ENCODE measurements at places on chromosomes 16 and 17.

- DNase-seq: no peak
Observed at GRCh38 chr16:23512168-23512695, 1.9 kb upstream of the GGA2 start.

GRCh38 chr16:60686824-60687223 is 1349.4 kb downstream of the CDH8 start:
- DNase-seq: no peak

DNA sequence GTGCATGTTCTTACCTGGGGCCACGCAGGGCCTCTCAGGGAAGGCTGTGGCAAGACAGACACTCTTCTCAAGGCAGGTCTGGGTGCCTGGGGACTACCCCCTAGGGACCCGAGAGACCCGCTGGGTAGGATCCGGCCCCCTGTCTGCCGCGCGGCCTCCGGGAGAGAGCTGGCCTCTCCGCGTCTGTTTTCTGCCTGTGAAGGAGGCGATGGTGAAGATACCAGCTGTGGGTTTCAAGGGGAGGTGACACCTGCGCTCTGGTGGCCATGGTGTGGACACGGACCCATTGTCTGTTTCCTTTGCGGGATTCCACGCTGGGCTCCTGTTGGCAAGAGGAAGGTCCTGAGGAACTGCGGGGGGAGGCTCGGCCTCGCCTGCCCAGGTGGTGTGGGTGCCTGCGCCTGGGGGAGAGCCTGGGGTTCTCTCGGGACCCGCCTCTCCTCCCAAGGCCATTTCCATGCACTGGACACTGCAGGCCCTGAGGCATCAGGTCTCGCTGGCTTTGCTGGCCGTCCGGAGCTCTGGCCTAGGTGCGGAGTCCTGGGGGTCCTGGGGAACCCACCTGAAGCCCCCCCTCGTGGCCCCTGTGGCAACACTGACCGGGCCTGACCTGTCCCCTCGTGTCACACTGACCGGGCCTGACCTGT is 12.2 kb upstream of the METRNL start:
- no peak for DNase-seq

- DNase-seq: peak; percentile 70
Observed at GRCh38 chr17:67390646-67391361, 13.7 kb downstream of the PITPNC1 start.

DNA sequence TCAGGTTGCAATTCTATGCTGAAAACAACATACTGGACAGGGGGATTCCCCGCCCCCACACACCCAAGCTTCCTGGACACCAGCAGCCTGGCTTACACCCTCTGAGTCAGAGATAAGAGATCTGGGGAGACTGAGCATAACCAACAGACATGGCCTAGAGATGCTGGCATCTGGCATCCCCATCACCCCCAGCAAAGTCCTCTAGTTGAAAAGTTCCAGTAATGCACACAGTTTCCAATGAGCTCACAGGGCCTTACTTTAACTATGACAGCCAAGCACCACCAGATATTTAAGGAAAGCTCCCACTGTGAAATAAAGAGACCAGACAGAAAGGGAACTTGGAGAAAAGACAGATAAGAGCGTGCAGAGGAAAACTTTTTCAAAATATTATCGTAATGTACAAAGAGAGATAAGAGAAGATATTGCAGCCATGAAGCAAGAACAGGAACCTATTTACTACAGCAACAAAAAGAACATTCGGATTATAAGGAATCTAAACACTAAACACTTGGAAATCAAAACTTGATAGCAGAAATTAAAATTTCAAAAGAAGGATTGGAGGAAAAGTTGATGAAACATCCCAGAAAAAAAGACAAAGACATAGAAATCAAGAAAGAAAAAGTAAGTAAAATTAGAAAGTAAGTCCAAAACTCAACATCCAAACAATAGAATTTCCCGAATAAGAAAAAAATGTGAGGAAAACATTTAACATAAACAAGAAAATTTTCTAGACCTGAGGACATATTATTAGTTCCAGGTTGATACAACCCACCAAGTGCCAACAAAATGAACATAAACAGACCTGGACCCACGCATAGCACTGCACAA is 17.2 kb upstream of the ALOX15 start:
- peak; percentile 40 for DNase-seq

GRCh38 chr17:55304171-55304859 is 39.6 kb downstream of the HLF start:
- DNase-seq: no peak

DNA sequence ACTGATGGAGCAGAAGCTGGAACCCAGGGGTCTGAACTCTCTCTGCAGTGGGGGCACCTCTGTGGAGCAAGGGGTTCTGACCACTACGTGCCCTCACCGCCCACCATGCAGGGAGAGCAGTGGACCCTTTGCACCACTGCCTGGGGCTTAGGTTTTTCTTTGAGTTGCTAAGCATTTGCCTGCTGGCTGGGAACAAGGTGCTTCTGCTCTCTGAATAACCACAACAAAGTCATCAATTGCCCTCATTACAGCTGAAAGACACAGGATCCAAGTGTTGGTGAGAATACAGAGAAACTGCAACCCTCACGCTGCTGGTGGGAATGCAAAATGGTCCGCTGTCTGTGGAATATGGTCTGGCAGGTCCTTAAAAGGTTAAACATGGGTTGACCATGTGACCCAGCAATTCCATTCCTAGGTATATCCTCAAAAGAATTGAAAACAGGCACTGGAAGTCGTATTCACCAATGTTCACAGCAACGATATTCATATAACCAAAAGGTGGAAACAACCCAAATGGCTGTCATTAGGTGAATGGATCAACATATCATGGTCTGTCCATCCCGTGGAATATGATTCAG is 22.8 kb downstream of the NLRC3 start:
- no peak for DNase-seq

DNA sequence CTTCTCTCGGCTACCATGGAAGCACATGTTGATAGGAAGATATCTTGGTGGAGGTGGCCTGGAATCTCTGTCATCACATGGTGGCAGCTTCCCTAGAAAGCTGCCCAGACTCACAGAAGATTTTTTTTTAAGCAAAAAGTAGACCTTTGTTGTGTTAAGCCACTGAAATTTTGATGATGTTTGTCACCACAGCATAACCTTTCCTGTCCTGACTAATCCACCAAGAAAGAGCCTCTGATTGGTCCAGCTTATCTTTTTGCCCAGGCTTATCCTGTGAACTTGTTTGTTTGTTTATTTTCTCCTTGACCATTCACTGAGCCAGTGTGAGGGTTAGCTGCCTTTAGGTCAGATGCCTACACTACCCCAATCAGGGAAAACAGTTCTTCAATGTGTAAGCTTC is 96.5 kb upstream of the LHX1 start:
- DNase-seq: no peak

GRCh38 chr17:5619088-5619740 is 34.9 kb upstream of the NLRP1 start:
- DNase-seq: no peak

- no peak for DNase-seq
Observed at GRCh38 chr17:43399839-43400328, 1.1 kb downstream of the ARL4D start.

DNA sequence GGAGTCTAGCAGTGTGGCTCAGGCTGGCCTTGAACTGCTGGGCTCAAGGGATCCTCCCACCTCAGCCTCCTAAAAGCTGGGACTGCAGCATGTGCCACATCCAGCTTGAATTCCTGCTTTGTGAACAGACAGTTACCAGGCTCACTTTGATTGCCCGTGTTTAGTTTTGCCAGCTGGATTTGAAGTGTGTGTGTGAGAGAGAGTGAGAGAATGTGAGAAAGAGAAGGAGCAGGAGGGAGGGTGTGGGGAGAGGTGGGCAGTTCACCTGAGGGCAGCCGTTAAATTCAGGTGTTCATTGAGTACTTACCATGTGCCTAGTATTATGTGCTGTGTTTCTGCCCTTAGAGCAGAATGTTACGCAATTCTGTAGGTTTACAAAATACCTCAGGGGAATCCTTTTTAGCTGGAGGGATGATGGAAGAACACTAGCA is 4.7 kb downstream of the DUSP14 start:
- DNase-seq: no peak

- no peak for DNase-seq
Observed at GRCh38 chr17:49755663-49756283, 8.2 kb downstream of the FAM117A start.

DNA sequence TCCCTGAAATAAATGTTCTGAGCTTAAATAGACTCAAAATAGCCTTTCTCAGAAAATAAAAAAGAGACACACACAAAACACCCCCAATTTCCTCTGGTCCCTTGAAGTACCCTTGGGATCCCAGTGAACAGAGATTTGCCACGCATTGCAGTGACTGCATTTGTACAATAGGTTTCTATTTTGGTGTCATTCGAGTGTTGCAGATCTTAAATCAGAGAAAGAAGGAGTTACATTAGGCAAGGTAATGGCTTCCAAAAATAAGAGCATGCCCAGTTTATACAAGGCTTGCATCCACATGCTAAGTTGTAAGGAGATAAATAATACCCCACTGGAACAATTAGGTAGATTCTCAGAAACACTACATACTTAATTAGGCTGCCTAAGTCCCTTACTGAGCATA is 2.2 kb downstream of the TOX3 start:
- DNase-seq: no peak

DNA sequence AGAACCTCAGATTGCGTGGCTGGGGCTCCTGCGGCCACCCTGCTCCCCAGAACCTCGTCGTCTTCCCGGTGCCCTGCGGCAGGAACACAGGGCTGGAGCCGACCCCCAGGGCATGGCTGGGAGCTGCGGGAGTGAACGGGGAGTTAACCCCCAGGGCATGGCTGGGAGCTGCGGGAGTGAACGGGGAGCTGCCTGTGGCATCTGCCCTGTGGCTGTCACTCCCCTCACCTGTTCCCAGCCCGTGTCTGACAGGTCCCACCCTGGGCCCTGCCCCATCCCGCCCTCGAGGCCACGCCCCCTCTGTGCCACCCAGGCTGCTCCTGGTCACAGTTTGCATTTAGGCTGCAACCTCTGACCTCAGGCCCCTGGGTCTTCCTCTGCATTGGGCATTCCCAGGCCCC is 39.4 kb upstream of the ACSF3 start:
- no peak for DNase-seq

DNA sequence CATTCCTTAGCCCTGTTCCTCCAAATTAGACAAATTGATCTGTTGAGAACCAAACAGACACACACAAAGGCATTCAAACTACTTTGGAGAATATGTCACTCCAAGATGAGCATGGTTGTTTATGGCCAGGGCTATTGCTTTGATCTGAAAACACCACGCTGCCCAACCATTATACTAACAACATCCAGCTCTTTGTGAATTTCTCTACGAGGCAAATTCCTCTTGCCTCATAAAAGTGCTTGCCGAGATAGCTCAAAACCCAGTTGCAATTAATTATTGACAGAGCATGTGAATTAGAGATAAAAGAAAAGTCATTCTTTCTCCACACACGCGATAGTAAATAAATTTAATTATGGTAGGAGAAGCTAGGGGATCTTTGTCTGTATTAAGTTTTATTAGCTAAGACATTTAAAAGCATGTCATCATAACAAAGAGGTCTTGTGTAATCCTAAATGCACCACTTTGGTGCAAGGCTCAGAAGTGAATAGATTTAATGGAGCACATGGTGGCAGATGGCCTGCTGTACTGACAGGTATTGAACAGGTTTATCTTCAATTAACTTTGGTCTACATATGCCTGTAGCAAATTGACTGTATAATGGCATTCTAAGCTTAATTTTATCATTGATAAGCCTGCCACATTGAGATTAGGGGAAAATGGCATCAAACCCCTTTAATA is 441.8 kb downstream of the HS3ST4 start:
- no peak for DNase-seq

- no peak for DNase-seq
Observed at GRCh38 chr16:66901626-66902025, 17.1 kb downstream of the CDH16 start.

- no peak for DNase-seq
Observed at GRCh38 chr17:53253956-53254597, 568.6 kb upstream of the KIF2B start.

DNA sequence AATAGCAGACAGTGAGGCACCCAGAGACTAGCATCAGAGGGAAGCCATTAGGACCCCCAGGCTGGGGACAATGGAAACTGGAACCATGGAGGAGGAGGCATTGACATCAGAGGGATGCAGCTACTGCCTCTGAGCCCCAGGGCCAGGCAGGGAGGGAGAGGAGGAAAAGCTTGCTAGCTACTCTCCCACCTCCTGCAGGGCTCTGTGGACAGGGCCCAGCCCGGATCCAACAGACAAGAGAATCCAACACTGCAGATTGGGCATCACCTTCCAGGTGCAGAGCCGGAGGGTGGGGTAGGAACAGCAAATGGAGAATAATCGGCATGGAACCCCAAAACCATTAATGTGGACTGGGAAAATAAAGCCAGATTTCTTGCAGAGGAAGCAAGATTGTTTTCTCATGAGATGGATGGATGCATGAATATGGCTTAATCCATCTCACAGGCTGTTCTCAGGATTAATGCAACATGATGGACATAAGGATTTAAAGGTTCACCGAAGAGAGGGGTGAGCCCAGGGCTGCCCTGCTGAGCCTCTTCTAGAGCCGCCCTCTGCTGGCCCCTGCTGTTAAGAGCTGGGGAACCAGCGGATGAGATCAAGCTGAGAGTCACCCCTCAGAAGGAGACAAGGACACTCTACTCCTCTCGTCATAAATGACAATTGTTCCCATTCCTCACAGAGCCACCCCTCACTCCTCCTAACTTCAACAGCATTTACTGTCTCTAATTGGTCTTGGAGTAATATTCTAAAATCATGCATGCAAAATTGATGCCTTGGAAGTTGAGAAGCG is 48.8 kb downstream of the DNAH3 start:
- DNase-seq: peak; percentile 29

DNA sequence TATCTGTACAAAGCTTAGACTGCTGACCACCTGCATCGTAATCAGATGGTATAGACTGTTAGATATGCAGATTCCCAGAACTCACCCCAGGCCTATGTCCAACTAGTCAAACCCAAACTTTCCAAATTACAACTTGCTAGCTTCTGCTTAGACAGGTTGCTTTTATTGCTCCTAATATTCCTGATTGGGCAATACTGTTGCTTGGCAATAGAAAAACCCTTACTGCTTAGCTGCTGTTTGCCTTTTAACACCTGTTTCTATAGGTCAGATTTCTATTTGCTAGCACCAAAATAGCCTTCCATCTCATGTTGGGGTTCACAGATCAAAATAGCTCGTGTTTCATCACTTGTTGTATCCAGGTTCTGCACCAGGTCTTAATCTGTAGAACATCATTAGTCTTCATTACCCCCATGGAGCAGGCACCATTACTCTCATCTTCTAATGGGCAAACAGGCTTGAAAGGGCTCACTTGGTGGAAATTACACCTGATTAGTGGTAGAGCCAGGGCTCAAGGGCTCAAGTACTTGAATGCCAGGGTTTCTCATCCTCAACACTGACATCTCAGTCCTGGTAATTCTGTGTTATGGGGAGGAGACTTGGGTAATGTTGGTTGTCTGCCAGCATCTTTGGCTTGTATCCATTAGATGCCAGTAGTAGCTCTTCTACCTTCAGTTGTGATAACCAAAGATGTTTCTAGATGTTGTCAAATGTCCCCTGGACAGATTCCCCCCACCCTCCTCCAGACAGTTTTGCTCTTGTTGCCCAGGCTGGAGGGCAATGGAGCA is 2.7 kb downstream of the ZP2 start:
- DNase-seq: no peak

DNA sequence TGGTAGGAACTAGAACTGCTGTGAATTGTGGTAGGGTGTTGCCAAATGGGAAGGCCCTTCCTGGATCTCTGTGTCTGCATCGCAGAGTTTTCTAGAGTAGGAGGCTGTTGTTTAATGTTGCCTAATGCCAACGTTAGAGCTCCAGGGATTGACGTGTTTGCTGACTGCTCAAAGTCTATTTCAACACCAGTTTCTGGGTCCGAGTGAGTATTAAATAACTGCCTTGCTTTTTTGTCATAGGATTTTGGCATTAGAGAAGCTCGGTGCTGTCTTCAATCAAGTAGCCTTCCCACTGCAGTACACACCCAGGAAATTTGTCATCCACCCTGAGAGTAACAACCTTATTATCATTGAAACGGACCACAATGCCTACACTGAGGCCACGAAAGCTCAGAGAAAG is 40.0 kb downstream of the SF3B3 start:
- DNase-seq: no peak

All from stimulated activated CD4-positive, alpha-beta T cell treated with anti-CD3 and anti-CD28 coated beads, Interleukin-2, amount 100 ng/mL, for 24 hours (primary cell).